ENCODE measurements at places on chromosomes 16 and 17. TPM values are rescaled to one million over a fixed set of nuclear protein-coding genes. Genes with fewer than 3 reads are reported as not detected.

Gene SPNS3
- 2.4 TPM for total RNA-seq

Gene CDH5
- total RNA-seq, result 46.0 TPM

- no peak for DNase-seq
Measured at GRCh38 chr17:35368081-35368830, 5.2 kb downstream of the SLFN11 start.

- DNase-seq, result no peak
Measured at GRCh38 chr17:29136998-29137730, 43.0 kb downstream of the MYO18A start.

Gene CAPN15
- total RNA-seq, result 13.1 TPM
